ENCODE measurements at places on chromosomes 16 and 17.

DNA sequence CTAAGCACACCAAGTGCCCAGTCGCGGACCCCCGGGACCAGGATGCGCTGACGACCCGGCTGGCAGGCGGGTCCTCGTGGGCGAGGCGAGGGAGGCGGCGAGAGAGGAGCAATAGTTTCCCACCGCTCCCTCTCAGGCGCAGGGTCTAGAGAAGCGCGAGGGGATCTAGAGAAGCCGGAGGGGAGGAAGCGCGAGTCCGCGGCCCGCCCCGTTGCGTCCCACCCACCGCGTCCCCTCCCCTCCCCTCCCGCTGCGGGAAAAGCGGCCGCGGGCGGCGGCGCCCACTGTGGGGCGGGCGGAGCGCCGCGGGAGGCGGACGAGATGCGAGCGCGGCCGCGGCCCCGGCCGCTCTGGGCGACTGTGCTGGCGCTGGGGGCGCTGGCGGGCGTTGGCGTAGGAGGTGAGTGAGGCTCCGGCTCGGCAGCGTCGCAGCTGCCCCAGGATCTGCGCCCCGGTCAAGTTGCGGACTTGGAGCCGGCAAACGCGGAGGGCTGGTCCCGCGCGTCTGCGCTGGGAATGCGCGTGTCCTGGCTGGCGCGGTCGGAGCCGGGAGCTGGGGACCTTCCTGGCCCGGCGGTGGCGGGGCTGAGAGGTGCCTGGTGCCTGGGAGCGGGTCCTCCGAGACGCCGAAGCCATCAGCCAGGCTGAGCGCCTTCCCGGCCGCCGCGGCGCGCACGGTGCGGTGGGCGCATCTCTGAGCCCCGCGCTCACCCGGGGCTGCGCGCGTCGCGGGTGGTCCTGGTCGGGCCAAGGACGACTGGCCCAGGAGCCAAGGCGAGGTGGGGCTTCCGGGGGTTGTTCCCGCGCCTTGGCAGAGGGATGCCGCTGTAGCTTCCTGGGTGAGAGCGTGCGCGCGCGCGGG, at the start of gene ITGB3:
Gene ITGB3, plus strand, starts transcription at position 287 of the 862 bp plus-strand sequence. Its CDS starts 35 bp downstream, at position 322.
- H3K4me3 ChIP-seq, result peak within 1 kb of the TSS; percentile 36
- DNase-seq, result peak; percentile 63
- peak within 1 kb of the TSS; percentile 62 for H3K27ac ChIP-seq
- no peaks in the 10 kb centered on the region for H3K27me3 ChIP-seq

DNA sequence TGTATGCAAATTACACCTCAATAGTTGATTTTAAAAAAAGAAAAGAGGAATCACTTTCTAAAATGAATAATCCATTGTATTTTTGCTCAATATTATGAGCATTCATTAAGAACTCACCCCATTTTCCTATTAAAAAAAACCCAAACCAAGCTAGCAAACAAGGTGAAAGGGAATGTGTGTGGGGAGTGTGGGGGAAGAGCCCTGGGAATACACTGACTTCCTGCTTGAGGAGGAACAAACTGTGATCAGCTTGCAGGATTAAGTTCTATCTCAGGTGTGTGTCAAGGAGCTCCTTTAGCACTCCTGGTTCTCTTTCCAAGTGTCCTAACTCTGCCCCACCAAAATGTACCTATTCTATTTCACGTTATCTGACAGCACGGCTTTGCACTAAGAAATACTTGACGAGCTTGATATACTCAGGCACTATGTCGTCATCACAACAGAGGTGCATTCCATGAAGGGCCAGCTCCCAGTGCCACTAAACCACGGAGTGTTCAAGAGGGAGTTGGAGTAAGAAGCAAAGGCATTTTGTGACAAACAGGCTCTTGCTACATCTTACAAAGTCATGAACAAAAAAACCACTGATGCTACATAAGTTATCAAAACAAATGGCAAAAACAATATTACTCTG, 73.2 kb downstream of the MYH10 start:
- no peak for DNase-seq
- no peaks in the 10 kb centered on the region for H3K27me3 ChIP-seq
- peaks cover 16% of the 10 kb centered on the region for H3K36me3 ChIP-seq
- H3K27ac ChIP-seq, result no peak overlapping the region
- no peaks in the 10 kb centered on the region for H3K4me1 ChIP-seq

DNA sequence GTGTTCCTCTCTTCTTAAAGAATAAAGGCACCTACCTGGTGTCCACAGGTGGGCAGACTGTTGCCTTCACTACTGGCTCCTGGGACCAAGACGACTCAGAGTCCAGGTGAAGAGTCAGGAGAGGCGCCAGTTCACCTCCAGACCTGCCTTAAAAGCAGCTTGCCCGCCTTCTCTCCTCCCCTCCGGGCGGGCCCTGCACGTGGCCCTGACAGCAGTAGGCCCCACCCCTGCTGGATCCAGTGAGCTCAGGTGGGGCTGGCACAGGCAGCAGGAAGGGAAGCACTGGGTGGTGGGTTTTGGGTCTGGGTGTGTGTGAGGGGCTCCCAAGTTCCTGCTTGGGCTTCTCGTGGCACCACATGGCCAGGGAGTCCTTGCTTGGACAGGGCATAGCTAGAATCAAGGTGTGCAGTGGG, at the start of gene TNS4:
Gene TNS4, minus strand, starts transcription at position 125 of the 413 bp plus-strand sequence. CDS start 5,198 bp downstream, outside the sequence.
- peaks cover 7% of the 10 kb centered on the region for H3K27me3 ChIP-seq
- H3K27ac ChIP-seq, result no peak within 1 kb of the TSS
- DNase-seq, result peak; percentile 51
- no peaks in the 10 kb centered on the region for H3K4me1 ChIP-seq
- no peaks in the 10 kb centered on the region for H3K36me3 ChIP-seq

GRCh38 chr16:26816266-26816665, 250.5 kb upstream of the C16orf82 start:
- DNase-seq, result no peak
- no peaks in the 10 kb centered on the region for H3K4me1 ChIP-seq
- H3K4me3 ChIP-seq, result no peak overlapping the region
- H3K36me3 ChIP-seq, result no peaks in the 10 kb centered on the region
- H3K27ac ChIP-seq, result no peak overlapping the region
- no peaks in the 10 kb centered on the region for H3K27me3 ChIP-seq
